Activated naive CD8-positive, alpha-beta T cell treated with anti-CD3 and anti-CD28 coated beads, Interleukin-2, amount 50 U/mL, for 16 hours (primary cell): ENCODE measurements at places on chromosomes 5 and 9.

DNA sequence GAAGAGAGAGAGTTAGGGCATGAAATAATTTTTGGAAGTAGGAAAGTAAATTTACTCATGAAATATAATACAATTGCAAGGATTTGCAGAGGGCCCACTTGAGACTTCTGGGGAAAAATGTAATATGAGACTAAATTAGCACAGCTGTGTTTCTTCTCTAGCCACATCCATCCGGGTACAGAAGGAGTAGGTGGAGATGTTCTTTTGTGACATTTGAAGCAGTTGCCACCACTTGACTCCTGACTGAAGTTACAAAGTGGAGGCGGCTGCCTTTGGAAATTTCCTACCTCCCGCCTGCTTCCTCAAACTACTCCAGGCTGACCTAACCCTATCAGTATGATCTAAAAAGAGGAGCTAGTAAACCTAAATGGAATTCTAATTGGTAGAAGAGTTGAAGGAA lies 58.1 kb upstream of the SHISAL2B start:
- DNase-seq: no peak

- DNase-seq: no peak
Measured at GRCh38 chr9:81852820-81853219, 75.4 kb upstream of the SPATA31D4 start.

DNA sequence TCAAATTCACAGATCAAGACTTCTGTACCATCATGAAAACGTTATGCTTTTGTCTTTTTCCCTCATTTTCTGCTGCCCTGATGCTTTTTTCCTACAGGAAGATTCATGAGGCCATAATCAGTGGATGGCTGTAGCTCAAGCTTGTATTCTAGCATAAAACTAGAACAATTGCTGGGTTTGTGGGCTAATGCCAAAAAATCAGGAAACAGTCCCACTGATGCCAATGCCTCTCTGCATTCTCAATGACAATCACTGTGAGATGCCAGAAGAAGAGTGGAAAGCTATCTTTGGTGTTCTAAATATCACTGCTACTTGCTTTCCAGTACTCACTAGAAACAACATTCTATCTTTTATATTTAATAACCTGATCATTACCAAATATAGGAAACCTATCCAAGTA lies 33.3 kb upstream of the FAM170A start:
- DNase-seq: no peak

- DNase-seq: no peak
Measured at GRCh38 chr5:142427015-142427364, 102.2 kb upstream of the SPRY4 start.

GRCh38 chr5:122515709-122516431 lies 203.8 kb downstream of the SNCAIP start:
- DNase-seq: no peak

GRCh38 chr5:53871050-53871449 lies 310.6 kb downstream of the NDUFS4 start:
- no peak for DNase-seq

DNA sequence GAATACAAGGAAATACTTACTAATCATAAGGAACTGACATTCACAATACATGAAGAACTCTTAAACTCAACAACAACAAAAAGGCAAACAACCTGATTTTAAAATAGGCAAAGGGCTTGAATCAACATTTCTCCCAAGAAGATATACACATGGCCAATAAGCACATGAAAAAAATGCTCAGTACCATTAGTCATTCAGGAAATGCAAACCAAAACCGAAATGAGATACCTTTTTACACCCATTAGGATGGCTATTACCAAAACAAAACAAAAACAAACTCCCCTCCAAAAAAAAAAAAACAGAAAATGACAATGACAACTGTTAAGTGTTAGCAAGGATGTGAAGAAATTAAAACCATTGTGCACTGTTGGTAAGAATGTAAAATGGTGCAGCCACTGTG lies 104.1 kb upstream of the ZNF462 start:
- no peak for DNase-seq

- DNase-seq: no peak
Measured at GRCh38 chr5:163163858-163164257, 273.5 kb upstream of the CCNG1 start.

DNA sequence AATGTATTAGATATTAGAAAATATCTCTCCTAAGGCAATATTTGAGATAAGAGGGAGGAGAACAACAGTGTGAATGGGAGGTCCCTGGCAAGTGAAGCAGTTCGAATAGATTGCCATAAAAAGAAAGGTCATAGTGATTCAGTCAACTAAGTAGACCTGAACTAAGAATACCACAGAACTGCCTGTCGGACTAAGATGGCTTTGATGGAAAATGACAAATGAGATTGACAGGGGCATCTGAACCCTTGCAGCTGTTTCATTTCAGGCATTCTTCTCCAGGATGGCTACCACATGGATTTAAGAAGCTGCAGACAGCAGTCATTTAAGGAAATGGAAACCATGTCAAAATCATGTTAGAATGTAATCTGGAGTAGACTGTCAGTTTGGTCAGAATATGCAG lies 308.4 kb upstream of the MEF2C start:
- no peak for DNase-seq

DNA sequence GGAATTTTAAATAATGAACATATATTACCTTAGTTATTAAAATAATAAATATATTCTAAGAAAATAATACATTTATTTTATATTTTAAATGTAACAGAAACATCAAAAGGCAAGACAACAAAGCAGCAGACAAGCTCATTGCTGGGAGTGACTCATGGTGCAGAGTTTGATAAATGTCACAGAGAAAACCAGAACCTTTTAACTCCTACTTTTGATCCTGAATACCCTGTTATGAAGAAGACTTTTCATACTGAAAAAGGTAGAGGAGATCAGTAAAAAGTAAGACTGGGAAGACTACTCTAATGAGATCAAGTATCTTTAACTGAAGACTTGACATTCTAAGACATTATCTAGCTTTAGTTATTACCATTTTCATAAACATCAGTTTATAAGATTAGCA lies 99.0 kb upstream of the GNA14 start:
- no peak for DNase-seq
